Psoas muscle (tissue), 8 donors: ENCODE measurements at places on chromosomes 6 and 20.

DNA sequence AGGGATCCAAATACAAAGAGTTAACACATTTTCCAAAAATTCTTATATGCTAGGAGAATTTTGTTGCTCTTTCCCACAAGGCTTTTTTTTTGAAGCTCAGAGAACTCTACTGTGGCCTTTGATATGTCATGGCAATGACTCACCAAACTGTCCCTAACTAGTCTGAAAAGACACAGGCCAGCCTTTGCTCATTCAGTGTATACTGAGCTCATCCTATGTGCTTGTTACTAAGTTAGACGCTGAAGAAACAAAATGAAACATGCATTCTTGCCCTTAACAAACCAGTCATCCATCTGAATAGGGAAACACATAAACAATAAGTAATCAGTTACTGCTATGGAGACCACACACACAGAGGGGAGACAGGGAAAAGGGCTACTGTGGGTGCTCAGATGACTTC is 291.8 kb downstream of the FOXC1 start:
- DNase-seq: no peak

DNA sequence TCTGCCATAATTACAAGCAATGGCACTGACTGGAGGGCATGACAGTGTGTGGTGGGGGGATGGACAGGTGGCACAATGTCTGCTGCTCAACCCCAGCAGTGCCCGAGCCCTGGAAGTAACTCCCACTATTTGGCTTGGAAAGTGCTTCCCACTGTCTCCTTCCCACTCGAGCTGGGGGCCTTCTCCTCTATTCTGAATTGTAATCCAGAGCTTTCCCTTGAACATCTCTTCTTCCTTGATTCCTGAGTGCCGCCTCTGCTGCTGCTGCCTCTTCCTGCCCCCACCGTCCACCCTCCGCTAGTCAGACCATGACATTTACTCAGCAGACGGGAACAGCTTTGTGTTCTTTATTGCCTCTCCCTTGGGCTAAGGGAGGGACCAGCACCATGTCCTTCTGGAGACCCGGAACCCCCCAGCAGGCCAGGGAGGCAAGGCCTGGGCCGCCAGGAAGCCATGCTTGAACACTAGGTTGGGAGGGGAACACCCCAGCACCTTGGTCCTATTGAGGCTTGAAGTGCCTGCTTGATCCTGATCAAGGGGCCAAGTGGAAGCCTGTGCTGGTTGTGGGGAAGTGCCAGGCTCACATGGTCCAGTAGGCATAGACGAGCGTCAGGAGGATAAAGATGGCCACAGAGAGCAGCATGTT is 17.0 kb downstream of the CCDC167 start:
- DNase-seq: no peak

GRCh38 chr6:49906526-49906925 is 40.2 kb upstream of the CRISP1 start:
- DNase-seq: peak; percentile 59

- DNase-seq: no peak
Measured at GRCh38 chr6:169501128-169501527, 200.7 kb downstream of the WDR27 start.

GRCh38 chr20:50113420-50114224 is 672 bp upstream of the UBE2V1 start:
- no peak for DNase-seq

DNA sequence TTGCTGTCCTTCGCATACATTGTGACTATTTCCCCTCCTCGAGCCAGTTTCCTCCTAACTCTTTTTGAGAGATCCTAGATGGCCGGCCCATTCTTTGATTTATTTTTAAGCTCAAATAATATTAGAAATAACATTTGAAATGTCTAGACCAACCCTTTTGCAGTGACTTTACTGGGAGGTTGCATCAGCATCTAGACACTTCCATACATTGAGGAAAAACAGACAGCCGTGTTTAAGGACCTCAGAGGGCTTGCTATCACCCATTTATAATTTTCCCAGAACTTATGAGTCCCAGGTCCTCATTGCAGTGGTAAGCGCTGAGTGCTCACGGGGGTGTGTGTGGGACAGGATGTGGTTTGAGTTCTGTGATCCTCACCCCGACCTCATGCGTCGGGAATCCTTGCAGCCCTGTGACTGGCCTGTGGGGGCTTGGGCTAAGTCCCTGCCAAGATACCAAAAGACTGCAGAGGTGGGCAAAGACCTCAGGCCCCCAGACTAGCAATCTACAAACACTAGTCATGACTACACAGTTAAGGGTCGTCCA is at the start of gene GPX5:
Gene GPX5 (plus strand): TSS at position 386 of the 544 bp plus-strand sequence. CDS start 133 bp downstream, at position 519.
- no peak for DNase-seq

GRCh38 chr20:46226602-46227001 is 81.7 kb downstream of the CDH22 start:
- DNase-seq: peak; percentile 26

- no peak for DNase-seq
Measured at GRCh38 chr6:129704708-129705107, 5.3 kb downstream of the ARHGAP18 start.

DNA sequence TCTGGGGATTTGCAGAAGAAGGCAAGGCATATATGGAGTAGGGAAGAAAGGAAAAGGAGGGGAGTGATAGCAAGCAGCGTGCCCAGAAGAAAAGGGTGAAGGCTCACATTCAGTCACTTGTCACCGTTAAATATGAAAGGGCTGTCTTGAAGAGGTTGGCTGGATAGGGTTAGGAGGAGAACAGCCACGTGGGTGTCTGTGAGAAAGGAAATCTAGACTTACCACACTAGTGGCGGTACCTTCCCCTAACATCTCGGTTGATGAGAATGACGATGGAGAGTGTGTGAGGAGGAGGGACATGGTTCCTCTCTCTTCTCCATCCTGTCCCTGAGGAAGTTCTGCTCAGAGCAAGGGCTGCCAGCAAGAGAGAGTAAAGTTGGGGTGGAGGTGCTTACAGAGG is 74.3 kb upstream of the CCN6 start:
- no peak for DNase-seq

- no peak for DNase-seq
Measured at GRCh38 chr6:122154912-122155575, 244.4 kb upstream of the HSF2 start.

GRCh38 chr20:20668639-20669038 is 43.8 kb downstream of the RALGAPA2 start:
- DNase-seq: no peak

GRCh38 chr6:150325066-150325772 is 43.6 kb upstream of the IYD start:
- DNase-seq: no peak

- DNase-seq: no peak
Measured at GRCh38 chr20:8344631-8345030, 212.6 kb downstream of the PLCB1 start.

DNA sequence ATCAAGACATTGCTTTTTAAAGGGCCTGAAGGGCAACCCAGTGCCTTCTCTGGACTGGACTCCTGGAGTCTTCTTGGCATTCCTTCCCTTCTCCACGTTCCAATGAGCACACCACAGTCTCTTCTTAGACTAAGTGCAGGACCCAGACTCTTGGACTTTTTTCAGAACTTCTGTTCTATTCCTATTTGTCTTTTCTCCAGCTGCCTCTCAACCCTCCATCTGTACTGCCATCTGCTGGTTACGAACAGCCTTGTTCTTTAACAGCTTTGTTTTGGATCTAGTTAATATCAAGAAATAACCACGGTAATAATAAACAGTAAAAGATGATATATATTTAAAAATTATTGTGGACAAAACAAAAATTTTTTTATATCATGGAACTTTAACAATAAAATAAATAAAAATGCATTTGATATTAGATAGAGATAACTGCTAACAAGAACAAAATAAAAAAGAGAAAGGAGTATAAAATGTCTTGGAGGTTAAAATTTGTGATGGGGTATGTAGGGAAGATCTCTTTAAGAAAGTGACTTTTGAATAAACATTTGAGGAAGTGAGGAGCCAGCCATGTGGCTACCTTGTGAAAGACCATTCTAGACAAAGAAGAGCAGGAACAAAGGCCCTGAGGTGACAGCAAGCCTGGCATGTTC is 105.1 kb upstream of the HCRTR2 start:
- no peak for DNase-seq

- DNase-seq: no peak
Measured at GRCh38 chr20:35297155-35297554, 4.9 kb upstream of the FAM83C start.

- DNase-seq: no peak
Measured at GRCh38 chr6:150302520-150303176, 66.2 kb upstream of the IYD start.

DNA sequence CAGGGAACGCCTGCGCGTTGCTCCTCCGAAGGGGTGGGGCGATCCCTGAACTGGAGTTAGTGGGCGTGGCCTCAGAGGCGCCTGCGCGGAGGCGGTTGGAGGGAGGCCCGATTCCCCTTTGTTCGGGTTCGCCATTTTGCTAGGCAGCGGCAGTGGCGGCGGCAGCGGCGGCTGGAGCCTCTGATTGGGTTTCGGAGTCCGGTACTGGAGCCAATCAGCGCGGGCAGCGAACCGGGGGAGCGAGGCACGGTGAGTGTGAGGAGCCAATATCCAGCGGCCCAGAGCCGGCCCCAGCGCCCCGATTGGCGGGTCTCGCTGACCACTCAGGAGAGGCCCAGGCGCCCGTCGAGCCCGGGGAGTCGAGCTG is at the start of gene NFYA:
Gene NFYA (plus strand): TSS at position 139 of the 367 bp plus-strand sequence. CDS start 6,116 bp downstream, outside the sequence.
- no peak for DNase-seq

DNA sequence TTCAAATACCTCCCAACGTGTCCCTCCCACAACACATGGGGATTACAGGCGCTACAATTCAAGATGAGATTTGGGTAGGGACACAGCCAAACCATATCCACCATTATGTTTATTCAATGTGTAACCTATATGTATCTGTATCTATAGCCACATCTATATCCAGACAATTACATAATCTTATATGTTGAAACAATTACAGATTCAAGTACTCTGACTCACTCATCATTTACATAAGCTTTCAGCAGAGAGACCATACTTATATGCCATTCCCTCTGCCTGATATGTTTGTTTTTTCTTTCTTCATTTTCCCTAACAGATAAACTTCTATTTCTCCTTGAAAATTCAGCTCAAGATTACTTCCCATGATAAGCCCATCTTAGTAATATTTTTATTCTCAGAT is 163.6 kb downstream of the LAMA2 start:
- no peak for DNase-seq

DNA sequence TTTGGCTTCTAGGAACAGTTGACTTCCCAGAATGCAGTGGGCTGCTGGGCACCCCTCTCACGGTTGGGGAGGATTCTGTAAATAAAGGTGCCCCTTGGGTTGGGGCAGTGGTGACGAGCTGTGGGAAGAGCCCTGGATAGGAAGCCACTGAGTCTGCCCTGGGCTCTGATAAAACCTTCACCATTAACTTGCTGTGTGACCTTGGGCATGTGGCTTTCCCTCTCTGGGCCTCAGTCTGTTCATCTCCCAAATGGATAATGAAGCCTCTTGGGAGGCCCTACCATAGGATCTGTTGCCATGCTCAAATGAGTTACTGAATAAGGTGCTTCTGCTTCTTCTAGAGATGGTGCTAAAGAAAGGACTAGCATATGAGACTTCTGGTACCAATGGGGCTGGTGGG is 3.7 kb downstream of the CRIP3 start:
- DNase-seq: no peak

GRCh38 chr20:8246716-8247115 is 114.7 kb downstream of the PLCB1 start:
- DNase-seq: no peak

GRCh38 chr20:59812286-59813125 is 120.9 kb downstream of the SYCP2 start:
- no peak for DNase-seq

GRCh38 chr6:15960740-15961634 is 167.9 kb upstream of the MYLIP start:
- DNase-seq: no peak

DNA sequence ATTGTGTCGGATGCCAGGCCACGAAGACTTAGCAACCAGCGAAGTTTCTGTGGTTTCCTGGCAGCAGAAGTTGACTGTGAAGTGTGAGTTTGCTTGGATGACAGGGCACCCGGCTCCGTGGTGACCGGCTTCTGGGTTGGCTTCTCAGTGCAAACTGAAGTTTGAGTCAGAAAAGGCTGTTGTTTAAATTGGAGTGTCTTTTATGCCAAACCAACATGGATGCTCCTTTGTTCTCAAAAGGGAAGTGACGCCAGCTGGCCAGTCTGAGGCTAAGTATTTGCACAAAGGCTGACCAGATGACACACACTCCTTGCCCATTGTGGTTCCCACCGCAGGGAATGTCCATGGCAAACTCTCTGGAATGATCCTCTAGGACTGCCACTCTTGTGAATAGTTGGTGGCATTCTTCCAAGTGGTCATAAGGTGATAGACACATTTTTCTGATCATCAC is 164.8 kb upstream of the QKI start:
- no peak for DNase-seq

DNA sequence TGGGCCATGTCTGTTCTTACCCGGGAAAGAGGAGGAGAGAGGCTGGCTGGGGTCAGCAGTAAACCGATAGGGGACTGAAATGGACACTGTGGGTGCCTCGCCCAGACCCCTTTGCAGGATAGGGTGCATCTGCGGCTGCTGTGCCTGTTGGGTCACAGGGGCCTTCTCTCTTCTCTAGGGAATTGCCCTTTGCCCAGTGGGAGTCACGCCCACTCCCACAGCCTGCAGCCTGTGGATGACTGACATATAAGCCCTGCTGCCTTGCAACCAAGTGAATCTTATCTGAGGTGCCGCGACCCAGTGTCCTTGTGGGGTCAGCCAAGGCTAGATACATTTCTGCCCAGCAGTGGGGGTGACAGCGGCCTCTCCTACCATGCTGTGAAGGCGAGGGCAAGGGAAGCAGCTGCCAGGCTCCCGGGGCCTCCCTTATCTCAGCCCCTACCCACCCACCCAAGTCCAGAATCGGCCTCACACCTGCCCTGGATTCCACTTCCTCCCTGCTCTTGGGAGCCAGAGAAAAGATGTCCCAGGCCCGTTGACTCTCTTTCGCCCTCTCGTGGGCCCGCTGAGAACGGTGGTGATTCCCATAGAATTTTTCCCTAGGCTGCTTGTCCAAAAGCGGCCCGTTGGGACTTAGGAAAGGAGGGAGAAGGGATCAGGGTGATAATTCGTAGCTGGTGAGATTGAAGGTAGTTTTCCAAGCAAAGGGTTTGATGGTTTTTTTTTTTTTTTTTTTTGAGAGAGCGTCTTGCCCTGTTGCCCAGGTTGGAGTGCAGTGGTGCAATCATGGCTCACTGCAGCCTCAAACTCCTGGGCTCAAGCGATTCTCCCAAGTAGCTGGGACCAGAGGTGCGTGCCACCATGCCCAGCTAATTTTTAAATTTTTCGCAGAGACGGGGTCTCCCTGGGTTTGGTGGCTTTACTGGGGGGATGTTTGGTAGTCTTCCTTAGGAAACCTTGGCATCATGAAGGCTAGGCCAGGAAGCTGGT is 76.4 kb upstream of the RNF24 start:
- DNase-seq: peak; percentile 72
